ENCODE measurements at places on chromosomes 7 and 10. TPM values are rescaled to one million over a fixed set of nuclear protein-coding genes. Genes with fewer than 3 reads are reported as not detected.

TET1 gene
- 1.8 TPM for total RNA-seq

ARHGAP19 gene
- total RNA-seq, result 1.2 TPM

TEX47 gene
- not detected for total RNA-seq

DNA sequence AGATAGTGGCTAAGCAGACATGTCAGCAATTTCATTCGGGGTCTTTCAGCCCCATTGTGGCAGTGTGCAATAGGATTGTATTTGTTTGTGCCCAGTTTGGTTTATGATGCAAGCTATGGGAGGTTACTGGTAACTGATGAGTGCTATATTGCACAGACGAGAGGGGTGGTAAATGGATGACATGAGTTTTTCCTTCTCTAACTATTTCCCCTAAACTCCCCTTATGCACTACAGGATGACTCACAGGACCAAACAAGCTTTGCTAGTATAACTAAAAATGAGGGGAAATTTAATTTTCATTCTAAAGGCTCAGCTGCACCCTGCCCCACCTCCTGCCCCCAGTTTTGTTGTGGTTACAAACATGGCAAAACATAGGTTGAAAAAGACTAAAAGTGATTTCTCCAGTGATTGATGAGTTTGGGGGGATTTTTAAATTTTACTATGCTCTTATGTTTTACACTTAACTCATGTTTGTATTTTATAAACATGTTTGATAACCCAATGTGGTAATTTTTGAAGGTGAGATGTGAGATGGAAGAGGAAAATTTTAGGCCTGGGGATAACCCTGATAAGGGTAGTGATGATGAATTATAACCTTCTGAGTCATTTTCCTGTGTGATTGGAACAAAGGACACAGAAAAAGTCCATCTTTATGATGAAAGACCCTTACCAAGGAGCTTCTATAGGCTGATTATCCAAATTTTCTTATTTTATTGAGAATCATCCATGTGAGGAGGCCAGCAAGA is 60.8 kb upstream of the NAMPT start:
- no peak overlapping the region for H3K27ac ChIP-seq
- no peaks in the 10 kb centered on the region for H3K36me3 ChIP-seq
- H3K27me3 ChIP-seq, result peaks cover 4% of the 10 kb centered on the region

- no peaks in the 10 kb centered on the region for H3K27me3 ChIP-seq
- DNase-seq, result no peak
- peaks cover 49% of the 10 kb centered on the region for H3K4me1 ChIP-seq
- H3K27ac ChIP-seq, result peak overlapping the region; percentile 60
- peak overlapping the region; percentile 50 for H3K4me3 ChIP-seq
- peaks cover 3% of the 10 kb centered on the region for H3K36me3 ChIP-seq
Measured at GRCh38 chr7:116706668-116707126, 34.7 kb downstream of the MET start.

GRCh38 chr7:139481364-139481763 is 2.1 kb downstream of the KLRG2 start:
- H3K4me3 ChIP-seq, result no peak overlapping the region
- H3K27ac ChIP-seq, result no peak overlapping the region
- H3K4me1 ChIP-seq, result peaks cover 10% of the 10 kb centered on the region
- H3K27me3 ChIP-seq, result peaks cover 25% of the 10 kb centered on the region

- H3K27ac ChIP-seq, result no peak overlapping the region
- no peak for DNase-seq
- no peaks in the 10 kb centered on the region for H3K4me1 ChIP-seq
- H3K4me3 ChIP-seq, result no peak overlapping the region
- no peaks in the 10 kb centered on the region for H3K27me3 ChIP-seq
- no peaks in the 10 kb centered on the region for H3K36me3 ChIP-seq
Measured at GRCh38 chr7:69467826-69468225, 130.4 kb upstream of the AUTS2 start.

DNA sequence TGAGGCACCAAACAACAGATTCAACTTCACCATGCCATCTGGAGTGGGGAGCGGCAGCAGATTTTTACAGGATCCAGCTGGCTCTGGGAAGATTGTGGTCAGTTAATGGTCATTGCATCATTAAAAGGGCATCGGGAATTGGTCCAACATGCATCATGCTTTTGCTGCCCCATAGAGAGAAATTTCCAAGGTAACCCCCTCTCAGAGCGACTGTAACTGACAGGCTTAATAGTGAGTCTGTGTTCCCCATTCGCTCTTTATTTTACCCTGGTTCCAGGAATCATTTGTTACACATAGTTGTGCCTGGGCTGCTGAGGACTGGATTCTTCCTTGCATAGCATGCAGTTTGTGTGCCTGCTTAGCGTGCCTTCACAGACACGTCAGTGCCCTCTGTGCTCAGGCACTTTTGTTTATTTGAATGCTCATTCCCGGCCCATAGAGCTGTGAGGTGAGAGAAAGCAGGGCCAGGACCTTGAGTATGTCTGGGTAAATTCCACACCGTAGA is 49.9 kb downstream of the CDHR3 start:
- H3K36me3 ChIP-seq, result no peaks in the 10 kb centered on the region
- H3K4me1 ChIP-seq, result peaks cover 6% of the 10 kb centered on the region
- no peak for DNase-seq
- no peak overlapping the region for H3K27ac ChIP-seq
- H3K4me3 ChIP-seq, result no peak overlapping the region

DNA sequence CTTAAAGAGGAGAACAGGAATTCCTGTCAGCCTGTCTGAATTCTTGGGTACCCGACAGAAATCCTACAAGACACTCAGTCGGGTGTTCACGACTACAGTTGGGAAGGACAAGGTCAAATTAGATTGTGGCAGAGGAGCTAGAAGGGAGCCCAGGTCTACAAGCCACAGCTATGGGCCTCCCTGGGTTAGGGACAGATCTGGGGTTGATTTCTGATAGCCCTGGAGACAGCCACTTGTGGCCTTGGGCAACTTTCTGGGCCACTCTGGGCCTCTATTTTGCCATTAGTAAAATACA is 39.7 kb upstream of the ANTXRL start:
- no peaks in the 10 kb centered on the region for H3K36me3 ChIP-seq
- no peak for DNase-seq
- H3K27ac ChIP-seq, result no peak overlapping the region
- H3K4me3 ChIP-seq, result no peak overlapping the region
- H3K27me3 ChIP-seq, result no peaks in the 10 kb centered on the region

DNA sequence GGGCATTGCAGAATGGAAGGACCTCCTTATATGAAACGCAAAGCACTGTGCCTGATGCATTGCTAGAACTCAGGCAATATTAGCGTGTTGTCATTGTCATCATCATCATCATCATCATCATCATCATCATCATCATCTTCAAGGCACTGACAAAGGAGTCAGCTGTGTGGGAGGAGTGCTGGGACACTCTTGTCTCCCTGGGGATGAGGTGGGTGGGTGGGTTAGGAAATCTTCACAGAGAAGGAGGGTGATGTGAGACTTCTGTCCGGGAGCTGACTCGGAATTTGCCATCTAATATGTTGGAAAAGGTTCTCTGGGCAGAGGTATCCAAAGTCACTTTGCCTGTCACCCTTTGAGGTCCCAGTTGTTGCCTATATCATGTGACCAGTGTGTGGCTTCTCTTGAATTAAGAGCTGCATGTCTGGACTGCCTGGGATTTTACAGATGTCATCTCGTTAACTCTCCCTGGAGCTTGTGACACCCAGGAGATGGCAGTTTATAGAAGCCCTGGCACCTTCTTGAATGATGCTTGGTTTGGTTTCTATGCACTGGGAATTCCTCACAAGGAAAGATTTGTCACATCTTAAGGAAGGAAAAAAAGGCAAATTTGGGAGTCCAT is 7.1 kb downstream of the HTRA1 start:
- no peaks in the 10 kb centered on the region for H3K36me3 ChIP-seq
- H3K4me1 ChIP-seq, result peaks cover 24% of the 10 kb centered on the region
- no peak for DNase-seq
- H3K4me3 ChIP-seq, result no peak overlapping the region
- H3K27ac ChIP-seq, result peak overlapping the region; percentile 76
- no peaks in the 10 kb centered on the region for H3K27me3 ChIP-seq

All from psoas muscle (tissue), 8 donors.